ENCODE measurements at places on chromosomes 16 and 17. TPM values are rescaled to one million over a fixed set of nuclear protein-coding genes. Genes with fewer than 3 reads are reported as not detected.

The CMTM1 gene
- 0.61 TPM for total RNA-seq

The TBX2 gene
- total RNA-seq, result not detected

The OTOA gene
- total RNA-seq, result 0.07 TPM

The MFSD11 gene
- total RNA-seq, result 34.3 TPM
